ENCODE measurements at places on chromosomes 11 and 22.

DNA sequence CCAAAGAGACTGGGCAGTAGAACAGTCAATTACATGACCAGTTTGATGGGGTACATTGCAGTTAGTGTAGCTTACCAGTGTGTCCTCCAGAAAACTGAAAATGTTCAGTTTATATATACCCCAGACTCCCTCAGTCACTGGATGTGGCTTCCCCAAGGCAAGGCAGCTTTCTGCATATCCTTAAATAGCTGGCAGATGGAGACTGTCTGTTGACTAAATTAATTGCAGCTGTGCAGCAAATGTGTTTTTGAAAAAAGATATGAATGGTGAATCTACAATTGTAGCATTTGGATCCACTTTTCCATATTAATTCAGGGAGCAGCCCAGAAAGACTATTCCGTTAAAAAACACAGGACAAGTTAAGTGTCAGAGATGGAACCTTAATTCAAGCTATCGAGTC lies 565.1 kb upstream of the CCDC179 start:
- DNase-seq: no peak

DNA sequence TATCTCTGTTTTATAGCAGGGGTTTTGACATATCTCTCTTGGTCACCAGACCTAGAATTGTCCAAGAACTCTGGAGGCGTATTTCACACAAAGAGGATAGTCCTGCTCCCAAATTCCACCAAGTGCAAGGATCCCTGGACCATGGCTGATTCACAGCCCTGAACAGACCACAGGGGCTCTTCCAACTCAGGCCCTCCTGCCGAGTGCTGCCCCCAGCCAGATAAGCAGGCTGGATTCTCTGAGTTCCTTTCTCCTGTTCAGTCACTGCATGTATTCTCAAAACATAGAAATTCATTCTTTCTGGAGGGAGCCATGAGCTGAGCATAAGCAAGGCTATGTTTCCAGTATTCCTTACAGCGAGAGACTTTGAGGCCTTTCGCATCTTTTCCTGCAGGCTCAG lies 13.4 kb upstream of the PLEKHB1 start:
- no peak for DNase-seq

DNA sequence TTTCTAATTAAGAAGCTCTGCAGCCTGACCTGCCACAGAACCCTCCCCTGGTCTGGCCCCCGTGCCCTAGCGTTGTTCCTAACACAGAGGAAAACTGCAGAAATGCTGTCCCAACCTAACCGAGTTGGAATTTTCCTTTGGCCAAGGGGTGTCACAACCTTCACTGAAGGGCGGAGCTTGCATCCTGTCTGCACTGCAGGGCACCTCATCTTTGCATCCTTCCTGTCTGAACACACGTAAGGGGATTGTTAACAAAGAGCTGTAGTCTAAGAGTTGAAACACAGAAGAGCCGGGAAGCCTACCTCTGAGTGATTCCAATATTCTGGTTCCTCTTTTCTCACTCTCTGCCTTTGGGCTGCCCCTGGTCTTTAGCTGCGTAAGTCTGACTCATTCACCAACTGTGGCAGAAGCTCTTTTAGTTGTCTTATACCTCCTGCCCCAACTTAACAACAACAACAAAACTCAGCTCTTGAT lies 1.6 kb downstream of the DIXDC1 start:
- peak; percentile 8 for DNase-seq

GRCh38 chr11:112222303-112222702 lies 3.9 kb upstream of the PTS start:
- DNase-seq: no peak

GRCh38 chr11:78715639-78716311 lies 141.1 kb upstream of the NARS2 start:
- peak; percentile 40 for DNase-seq

DNA sequence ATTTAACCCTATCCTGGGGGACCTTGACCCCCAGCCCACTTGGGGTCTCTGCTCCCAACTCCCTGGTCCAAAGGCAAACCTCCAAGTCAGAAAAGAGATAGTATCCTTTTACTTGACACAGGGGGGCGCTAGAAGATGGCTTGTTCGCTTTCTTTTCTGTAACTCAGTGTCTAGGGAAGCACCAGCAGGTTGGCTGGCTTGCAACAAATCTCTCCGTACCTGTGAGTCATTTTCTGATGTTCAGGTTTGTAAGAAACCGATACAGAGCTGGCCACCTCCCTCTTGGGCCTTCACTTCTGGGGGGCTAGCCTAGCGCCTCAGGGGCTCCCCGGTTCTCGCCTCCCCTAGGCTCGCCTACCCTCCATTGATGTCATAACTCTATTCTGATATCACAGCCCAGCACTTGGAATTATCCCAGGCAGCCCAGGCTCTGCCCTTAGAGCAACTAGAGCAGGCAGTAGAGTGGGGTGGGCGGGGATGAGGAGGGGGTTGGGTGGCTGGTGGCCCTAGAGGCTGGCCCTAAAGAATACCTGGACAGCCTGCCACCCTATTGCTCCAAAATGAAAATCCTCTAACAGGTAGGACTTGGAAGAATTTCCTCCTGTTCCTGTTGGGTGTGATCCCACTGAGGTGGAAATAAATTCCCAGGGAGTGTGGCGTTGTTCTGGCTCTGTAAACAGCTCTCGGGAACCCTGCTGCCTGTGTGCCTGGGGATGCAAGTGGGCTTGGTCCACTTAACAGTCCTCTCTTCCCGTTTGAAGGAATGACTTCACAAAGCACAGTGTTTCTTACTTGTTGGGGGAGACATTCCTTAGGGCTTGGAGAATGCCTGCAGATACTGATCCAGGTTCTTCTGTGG lies 69.4 kb downstream of the OSBP2 start:
- peak; percentile 82 for DNase-seq

DNA sequence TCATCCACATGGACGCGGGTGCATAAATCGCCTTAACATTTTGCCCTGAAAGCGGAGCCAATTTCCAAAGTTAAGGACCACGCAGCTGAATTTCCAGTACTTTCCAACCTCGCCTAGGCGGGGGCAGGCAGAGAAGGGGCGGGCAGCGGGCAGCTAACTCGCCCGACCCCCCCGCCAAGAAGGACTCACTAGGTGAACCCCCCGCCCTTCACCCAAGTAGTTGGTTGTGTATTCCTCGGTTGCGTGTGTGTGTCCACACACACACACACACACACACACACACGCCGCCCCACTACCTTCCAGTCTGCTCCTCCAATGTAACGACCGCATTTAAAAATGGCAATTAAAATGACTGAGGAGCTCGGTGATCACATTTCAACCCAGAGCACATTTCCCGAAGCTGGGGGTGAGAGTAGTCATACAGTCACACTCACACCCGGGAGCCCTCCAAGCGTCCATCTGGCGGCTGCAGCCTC lies 1.4 kb downstream of the TENM4 start:
- no peak for DNase-seq

GRCh38 chr11:27263046-27263445 lies 100.0 kb downstream of the CCDC34 start:
- no peak for DNase-seq

DNA sequence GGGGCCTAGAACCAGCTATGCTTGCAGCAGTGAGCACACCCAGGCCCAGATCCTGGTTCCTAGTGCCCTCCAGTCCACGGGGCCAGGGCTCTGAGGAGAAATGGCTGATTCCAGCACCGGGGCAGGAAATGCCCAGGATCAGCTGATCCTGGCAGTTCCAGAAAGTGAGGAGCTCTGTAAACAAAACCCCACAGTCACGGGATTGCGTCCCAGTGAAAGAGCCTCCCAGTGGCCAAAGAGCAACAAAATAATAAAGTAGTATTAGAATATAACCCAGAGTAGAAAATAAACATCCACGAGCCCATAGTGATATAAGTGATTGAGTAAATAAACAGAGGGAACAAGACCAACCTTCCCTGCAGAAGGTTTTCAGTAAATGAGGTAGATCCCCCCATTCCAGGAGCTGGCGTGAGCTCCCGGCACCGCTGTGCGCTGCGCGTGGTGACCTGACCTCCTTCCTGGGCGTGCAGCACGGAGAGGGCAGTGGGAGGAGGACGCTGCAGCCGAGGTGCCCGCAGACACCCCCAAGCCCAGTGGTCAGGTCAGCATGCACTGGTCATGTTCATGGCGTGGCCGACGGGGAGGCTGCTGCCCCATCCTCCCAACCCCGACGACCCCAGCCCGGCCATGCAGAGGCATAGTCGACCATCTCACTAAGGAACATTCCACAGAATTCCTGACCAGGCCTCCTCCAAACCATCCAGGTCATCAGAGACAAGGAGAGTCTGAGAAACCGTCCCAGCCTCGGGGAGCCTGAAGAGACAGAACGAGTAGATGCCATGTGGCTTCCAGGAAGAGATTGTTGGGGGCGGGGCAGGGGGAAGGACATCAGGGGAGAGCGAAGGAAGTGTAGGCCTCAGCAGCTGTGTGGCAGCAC lies 19.8 kb downstream of the PTDSS2 start:
- DNase-seq: peak; percentile 6

GRCh38 chr22:35205961-35206360 lies 51.3 kb upstream of the HMGXB4 start:
- DNase-seq: no peak

DNA sequence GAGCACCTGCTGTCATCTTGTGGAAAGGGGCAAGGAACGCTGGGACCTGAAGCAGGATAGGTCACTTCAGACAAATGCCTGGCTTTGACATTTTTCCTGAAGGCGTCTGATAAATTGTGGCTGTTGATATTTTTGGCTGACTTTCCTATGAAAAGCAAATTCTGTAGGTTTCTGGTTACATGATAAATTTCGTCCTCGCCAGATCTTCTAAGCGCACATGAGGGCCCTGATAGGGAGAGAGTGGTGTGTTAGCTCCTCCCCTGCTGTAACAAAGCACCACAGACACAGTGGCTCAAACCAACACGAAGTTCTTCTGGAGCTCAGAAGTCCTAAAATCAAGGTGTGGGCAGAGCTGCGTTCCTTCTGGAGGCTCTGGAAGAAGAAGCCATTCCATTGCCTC lies 19.6 kb downstream of the APOL4 start:
- no peak for DNase-seq

GRCh38 chr22:26979294-26979693 lies 321.9 kb downstream of the MIAT start:
- DNase-seq: no peak
